ENCODE measurements at places on chromosomes 4 and X.

GRCh38 chrX:47112316-47112954 is 32.1 kb downstream of the NDUFB11 start:
- no peak for DNase-seq

GRCh38 chr4:60655356-60655755 is 544.8 kb upstream of the ADGRL3 start:
- DNase-seq, result no peak

DNA sequence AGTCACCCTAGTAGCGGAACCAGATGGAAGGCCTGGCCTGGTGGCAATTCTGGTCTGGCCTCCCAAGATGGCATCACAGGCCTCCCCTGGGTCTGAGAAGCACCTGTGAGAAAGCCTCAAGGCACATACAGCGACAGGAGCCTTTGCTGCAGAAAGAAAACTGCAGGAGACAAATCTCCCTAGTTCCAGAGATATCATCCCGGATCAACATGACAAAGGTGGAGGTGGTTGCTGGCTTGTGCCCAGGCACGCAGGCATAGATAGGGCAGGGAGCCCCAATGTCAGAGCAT is 93.6 kb downstream of the BCOR start:
- no peak for DNase-seq

DNA sequence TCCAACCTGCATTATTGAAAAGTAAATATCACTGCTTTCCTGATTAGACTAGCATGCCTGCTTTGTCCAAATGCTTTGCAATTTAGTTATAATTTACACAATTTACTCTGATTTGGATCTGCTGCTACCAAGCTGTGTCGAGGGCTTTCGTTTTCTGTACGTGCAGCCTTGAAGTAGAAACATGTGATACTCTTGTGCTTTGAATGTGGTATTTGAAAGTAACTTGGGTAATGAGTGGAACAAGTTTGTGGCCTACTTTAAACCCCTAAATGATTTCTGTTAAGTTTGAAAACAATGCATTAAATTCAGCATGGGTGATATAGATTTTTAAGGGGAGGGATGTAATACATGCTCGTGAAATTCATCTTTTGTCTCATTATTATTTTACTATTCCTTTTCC is 240.7 kb downstream of the IQCM start:
- no peak for DNase-seq

GRCh38 chr4:52606726-52607125 is 52.4 kb downstream of the USP46 start:
- DNase-seq, result no peak

DNA sequence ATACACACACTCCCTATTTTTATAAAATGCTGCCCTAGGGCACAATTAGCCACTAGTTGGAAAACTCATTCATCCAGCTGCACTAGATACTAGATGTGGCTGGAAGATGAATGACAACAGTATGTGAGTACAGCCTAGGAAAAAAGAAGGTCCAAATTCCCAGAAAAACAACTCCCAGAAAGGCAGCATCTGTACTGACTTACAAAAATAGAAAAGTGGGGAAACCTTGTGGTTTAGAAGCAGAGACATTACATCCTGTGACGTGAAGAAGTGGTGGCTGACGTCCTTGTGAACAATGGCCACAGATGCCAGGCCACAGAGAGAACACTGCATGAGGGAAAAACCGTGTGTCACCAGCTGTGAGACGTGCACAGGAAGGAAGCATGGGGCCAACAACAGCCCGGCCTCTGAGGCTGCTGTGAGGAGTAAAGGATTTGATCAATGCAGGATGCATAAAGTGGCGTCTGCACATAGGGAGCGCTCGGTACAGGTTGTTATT is 81.2 kb downstream of the SPRY1 start:
- DNase-seq, result peak; percentile 31

- DNase-seq, result no peak
Observed at GRCh38 chrX:148229801-148230303, 248.7 kb downstream of the FMR1NB start.

DNA sequence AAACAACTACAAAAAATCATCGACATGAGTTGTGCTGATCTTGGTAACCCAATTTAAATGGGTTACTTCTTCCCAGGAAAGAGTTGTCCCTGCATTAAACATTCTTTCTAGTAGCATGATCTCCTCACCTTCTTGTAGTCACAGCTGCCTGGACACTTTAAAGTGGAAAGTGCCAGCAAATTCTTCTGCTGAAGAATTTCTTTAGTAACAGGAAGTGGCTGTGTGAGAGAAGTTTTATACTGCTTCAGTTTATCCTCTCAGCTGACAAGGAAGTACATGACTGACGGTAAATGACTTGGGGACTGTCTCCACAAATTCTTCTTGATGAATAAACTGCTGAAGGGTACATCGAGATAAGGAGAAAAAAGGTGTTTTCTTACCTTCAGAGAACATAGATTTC is 18.2 kb upstream of the TNIP3 start:
- DNase-seq, result no peak

DNA sequence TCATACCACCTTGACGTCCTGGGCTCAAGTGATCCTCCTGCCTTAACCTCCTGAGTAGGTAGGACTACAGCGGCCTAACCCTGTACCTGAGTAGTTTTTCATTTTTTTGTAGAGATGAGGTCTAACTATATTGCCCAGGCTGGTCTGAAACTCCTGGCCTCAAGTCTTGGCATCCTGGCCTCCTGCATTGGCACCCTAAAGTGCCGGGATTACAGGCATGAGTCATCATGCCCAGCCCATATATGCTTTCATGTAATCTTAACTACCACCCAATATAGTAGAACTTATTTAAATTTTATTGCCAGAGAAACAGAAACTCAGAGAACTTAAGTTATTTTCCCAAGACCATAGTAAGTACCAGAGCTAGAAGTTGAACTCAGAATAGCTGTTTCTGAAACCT is 27.1 kb downstream of the AFM start:
- DNase-seq, result no peak

DNA sequence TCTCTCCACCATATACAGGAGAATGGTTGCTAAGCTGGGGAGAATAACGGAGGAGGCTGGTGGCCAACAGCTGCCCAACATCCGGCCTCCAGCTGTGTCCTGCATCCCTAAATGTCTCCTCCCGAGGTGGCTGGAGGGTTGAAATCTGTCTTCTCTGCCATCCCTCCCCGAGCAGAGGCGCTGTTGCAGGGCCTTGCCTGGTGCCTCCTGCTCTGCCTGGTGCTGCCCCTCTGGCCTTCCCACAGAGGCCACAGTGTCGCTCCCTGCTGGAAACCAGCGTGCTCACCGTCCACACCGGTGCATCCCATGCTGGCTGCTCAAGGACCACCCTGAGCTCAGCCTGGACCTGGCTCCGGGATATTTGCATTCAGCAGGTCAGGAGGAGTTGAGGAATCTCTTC is 115.2 kb downstream of the ENPP6 start:
- DNase-seq, result no peak

DNA sequence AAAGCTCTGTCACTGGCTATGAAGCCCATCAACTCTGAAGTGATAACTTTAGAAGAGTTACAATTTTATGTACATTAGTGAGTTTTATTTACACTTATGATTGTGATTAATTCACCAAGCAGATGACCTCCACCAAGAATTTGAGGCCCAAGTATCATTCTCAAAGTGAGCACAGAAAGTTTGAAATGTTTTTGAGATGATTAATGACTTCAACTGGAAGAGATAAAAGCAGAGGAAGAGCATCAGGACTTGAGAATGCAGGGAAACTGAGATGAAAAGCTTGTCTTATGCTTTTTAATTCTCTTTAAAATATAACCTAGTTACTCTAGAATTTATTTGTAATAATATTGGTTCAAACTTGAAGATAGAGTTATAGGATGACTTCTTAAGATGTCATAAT is 112.8 kb upstream of the H2AZ1 start:
- no peak for DNase-seq

GRCh38 chr4:88706574-88706973 is 8.9 kb upstream of the NAP1L5 start:
- no peak for DNase-seq

DNA sequence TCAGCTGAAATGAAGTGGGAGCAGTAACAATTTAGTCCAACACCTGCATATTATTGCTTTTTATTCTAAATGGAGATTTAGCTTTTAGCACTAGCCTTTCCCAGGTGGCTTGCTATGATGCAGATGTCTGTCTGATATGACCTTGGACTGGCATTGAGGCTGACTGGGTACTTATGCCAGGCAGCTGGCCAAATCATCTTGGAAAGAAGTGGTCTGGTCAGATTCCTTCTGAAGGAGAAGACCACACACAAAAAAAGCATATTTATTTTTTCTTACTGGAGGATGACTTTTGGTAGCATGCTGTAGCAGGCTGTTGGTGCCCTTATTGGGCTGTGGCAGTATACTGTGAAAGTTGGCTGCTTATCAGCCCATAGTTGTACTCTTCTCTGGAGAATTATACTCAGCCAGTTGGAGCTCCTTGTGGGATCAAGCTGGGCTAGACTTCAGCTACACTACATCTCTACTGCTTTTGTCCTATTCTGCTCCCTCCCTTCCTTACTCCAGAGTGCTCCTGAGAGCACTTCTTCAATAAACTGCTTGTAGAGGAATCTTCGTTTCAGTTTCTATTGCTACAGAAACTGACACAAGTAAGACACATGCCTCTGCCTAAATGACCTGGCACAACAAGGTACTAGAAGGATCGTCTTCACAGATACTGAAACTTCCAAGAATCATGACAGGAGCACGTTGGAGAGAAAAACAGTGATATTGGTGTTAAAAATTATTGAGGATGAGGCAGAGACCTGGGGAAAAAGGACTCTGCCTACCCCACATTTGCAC is 196.8 kb upstream of the RPS6KA3 start:
- no peak for DNase-seq

- DNase-seq, result no peak
Observed at GRCh38 chr4:52711272-52711671, 40.0 kb downstream of the ERVMER34-1 start.

DNA sequence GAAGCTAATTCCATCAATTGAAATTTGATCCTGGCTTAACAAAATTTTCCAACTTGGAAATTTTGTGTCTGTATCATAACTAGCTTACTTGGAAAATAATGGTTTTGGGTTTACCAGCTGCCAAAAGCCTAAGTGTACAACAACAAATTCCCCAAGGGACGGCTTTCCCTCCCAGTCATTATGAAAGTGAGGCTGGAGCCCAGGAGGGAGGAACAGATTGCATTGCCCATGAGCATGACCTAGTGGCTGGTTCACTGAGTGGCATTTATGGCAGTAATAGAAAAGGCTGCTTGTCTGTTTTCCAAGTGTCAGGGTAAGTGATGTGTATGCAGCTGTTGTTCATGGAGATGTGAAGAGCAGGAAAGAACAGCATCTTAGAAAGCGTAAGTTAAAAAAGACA is 70.8 kb upstream of the HHIP start:
- DNase-seq, result no peak

DNA sequence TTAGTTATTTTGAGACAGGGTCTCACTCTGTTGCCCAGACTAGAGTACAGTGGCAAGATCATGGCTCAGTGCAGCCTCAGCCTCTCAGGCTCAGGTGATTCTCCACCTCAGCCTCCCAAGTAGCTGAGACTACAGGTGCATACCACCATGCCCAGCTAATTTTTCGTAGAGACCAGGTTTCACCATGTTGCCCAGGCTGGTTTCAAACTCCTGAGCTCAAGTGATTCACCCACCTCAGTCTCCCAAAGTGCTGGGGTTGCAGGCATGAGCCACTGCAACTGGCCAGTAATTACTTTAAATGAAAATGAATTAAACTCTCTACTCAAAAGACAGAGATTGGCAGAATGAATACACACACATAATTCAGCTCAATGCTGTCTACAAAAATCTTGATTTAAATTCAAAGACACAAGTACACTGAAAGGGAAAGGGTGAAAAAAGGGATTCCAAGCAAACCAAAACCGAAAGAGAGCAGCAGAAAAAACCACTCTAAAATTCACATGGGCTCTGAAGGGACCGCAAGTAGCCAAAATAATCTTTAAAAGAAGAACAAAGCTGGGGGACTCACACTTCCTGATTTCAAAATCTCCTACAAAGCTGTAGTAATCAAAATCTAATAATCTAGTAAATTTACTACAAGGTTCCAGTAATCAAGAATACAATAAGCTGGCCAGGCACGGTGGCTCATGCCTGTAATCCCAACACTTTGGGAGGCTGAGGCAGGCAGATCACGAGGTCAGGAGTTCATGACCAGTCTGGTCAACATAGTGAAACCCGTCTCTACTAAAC is 11.8 kb upstream of the SPON2 start:
- no peak for DNase-seq

DNA sequence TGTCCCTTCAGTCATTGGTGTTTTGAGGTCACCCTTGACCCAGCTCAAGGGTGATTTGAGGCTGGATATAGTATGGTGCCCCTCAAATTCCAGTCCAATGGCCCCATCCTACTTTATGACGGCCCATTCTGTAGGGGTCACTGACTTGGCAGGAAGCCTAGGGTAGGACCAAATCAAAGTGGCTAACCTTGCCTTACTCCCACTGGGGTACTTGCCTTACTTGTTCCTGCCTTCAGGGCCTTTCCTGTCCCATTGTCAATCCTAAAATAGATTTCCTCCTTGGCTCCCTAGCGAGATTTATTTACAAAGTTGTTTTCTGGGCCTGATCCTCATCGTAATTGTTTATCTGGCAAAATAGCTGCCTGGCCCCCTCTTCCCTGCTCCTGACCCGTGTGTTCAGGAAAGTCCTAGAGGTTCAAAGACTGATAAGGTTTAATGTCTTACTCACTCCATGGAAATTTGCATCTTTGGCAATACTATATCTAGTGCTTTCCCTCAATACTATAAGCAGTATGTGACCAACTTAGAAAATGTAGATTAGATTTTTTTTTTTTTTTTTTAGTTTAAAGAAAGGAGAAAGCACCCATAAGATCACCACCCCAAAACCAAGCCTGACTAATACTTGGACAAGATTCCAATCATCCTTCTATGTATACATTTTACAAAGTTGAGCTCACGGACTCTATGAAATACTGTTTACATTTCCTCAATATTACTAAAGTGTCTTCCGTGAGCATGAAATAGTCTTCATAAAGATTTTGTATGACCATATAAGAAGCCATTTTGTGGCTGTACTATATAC is 44.8 kb downstream of the MSN start:
- DNase-seq, result no peak

DNA sequence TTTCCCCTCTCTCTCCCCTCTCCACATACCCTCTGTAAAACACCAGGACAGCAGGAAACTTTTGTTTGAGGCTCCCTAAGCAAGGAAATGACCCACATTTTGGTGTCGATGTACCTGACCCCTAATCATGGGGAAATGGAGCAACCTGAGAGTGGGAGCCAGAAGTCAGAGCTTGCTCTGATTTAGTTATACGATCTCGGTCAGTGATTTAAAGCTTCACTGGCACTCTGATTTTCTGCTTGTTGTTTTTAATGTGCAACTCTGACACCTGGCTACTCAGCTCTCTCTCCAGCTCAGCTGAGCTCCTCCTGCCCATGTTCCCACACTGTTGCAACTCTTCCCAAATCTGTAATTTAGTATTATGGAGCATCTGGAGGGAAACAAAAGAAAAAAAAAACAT is 408.6 kb downstream of the ADAM29 start:
- no peak for DNase-seq

GRCh38 chr4:158796370-158797140 is 27.7 kb downstream of the FNIP2 start:
- DNase-seq, result no peak

GRCh38 chrX:19593690-19594089 is 78.4 kb upstream of the MAP3K15 start:
- no peak for DNase-seq
